Activated T-helper 1 cell treated with anti-CD3 and anti-CD28 coated beads, Interleukin-12 subunit alpha, Interleukin-12 subunit beta, Interleukin-2, Interleukin-4 antibody, amounts not matched to agents 30 ng/mL and 10 ng/mL and 1 ng/mL, durations not matched to agents 14 hours and 24 hours and 36 hours (primary cell): ENCODE measurements at places on chromosomes 11 and 22. TPM values are rescaled to one million over a fixed set of nuclear protein-coding genes. Genes with fewer than 3 reads are reported as not detected.

Gene CHKB
- 81.0 and 88.7 TPM in 2 replicates for total RNA-seq

GRCh38 chr11:45322111-45322705, 36.1 kb upstream of the SYT13 start:
- DNase-seq: no peak

- no peak for DNase-seq
Observed at GRCh38 chr11:131288521-131289091, 81.8 kb upstream of the NTM start.

DNA sequence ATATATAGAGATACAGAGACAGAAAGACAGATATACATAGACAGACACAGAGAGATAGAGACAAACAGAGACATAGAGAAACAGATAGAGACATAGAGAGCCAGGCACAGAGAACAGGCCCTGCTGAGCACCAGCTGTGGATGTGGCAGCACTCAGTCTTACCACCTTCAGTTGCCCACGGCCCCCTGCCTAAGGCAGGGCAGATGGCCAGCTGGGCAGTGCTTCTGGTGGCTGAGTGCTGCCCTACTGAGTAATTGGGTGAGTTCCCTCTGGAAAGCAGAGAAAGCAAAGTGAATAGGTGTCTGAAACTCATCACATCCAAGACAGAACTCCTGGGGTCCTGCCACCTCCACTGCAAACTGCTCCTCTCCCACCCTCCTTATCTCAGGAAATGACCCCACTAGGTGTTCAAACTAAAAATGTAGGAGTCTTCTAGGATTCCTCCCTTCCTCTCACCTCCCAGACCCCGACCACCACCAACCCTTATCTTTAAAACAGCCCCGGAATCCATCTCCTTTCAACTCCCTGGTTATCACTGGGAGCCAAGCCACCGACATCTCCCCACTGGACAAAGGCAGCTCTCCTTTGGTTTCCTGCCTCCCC, 27.2 kb downstream of the SYN3 start:
- DNase-seq: no peak

GRCh38 chr22:29750559-29751538, 16.0 kb downstream of the ZMAT5 start:
- DNase-seq: no peak

DNA sequence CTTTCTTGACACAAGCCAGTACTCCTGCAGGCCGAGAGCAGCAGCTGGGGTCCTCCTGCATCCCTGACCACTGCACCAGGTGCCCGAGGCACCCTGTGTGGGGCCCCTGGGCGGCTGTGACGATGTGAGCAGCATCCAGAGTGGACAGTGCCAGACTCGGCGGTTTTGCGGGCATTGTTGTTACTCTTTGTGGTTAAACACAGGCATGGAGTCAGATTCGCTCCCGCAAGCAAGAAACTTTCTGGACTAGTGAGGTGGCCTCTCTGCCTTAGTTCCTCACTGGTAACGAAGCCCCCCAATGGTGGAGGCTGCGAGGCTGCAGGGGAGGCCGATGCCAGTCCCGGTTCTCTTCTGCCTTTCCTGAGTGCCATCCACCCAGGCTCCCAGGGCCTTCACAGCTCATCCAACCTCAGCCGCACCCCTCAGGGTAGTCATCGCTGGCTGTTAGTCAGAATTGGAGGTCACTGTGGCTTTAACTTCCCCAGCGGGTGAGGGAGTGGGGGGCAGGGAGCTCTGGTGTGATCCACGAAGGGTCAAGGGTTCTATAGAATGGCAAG, 3.7 kb upstream of the CLDN5 start:
- no peak for DNase-seq
